Astrocyte of the cerebellum (primary cell): ENCODE measurements at places on chromosomes 1 and 21.
A peak's percentile ranks its signal among the peaks of the same experiment; 100 is the strongest.

- no peak for DNase-seq
Measured at GRCh38 chr1:115499253-115499652, 142.5 kb upstream of the VANGL1 start.

DNA sequence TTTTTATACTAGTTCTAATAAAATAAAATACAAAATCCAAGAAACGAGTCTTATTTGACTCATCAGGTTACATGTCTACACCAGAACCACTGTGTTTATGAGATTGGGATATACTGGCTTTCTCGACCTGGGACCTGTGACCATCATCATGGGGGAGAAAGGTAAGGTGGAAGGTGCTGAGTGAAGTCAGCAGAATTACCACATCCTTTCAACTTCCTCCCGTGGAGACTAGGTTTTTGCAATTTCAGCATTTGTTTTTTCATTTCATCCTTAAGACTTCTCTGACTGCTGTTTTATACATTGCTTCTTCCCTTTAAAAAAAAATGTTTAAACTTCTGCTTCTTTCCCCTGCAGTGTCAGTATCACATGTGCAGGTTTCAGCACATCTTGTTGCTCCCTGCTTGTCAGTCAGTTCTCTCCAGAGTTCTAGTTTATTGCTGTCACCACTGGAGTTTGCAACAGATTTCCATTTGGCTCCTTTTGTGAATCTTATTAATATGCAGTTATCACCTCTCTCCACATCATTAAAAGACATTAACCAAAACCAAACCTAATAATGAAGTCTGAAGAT, 60.4 kb upstream of the HAO2 start:
- DNase-seq: no peak

- DNase-seq: no peak
Measured at GRCh38 chr1:229086091-229086490, 184.8 kb upstream of the RAB4A start.

- DNase-seq: no peak
Measured at GRCh38 chr1:197453376-197454058, 185.5 kb downstream of the CRB1 start.

- DNase-seq: no peak
Measured at GRCh38 chr1:34213956-34214355, 37.2 kb downstream of the C1orf94 start.

- no peak for DNase-seq
Measured at GRCh38 chr1:76865696-76866286, 1.5 kb upstream of the ST6GALNAC5 start.

- DNase-seq: peak; percentile 71
Measured at GRCh38 chr1:71049951-71050598, 2.5 kb upstream of the PTGER3 start.

- DNase-seq: no peak
Measured at GRCh38 chr1:108962681-108963051, 618 bp downstream of the CLCC1 start.

DNA sequence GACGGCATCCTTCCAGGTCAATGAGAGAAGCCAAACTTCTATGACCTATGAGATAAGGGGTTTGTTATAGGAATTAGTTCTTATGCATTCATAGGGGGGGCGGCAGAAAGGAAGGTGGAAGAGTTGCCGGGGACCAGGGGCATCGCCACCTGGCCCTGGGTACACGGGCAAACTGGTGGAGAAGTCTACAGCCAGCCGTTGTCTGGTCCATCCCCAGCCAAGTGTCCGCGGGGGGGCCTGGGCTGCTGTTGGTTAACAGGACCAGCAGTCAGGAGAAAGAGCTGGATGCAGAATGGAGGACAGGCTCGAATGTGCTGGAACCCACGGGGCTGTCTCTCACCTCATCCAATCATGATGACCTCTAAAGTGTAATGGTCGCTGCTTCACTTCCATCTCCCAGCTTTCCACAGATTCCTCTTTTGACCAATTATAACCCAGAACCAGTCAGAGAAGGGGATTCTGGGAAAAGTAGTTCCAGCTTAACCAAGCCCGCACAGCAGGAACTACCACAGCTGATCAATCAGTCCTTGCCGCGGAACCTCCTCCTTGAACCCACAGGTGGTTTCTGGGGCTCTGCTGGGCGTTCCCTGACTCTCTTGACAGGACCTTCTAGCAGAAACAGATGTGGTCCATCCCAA, 17.8 kb downstream of the TMEM51 start:
- DNase-seq: no peak

DNA sequence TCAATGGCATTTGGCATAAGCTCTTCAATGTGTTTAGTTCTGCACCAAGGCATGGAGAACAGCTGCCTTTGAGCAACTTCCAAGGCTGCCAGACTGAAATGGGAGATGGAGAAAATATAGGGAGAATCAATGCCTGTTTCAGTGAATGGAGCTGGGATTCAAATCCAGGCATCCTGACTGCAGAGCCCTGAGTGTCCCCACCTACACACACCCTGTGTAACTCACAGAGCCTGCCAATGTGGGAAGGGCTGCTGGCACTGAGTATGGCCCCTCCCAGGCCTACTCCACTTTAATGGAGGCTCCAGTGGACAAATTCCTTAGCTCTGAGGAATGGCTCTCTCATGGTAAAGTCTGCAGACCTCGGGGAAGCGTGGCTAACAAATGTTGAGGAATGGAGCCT, 145.6 kb upstream of the TNR start:
- no peak for DNase-seq

DNA sequence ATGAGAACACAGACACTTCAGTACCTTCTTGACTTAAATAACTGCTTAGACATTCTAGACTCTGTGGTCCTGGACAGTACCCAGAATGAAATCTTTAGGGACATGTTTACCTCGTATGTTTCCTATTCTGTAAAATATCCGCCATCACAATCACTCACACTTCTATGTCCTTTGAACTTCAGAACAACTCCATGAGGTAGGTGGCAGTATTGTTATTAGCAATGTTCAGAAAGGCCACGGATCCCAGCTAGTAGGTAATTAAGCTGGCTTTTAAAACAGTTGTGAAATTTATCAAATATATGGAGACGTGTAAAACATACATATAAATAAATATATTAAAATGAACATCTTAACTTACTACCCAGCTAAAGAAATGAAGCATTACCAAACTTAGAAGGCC, 83.4 kb downstream of the CACHD1 start:
- no peak for DNase-seq

DNA sequence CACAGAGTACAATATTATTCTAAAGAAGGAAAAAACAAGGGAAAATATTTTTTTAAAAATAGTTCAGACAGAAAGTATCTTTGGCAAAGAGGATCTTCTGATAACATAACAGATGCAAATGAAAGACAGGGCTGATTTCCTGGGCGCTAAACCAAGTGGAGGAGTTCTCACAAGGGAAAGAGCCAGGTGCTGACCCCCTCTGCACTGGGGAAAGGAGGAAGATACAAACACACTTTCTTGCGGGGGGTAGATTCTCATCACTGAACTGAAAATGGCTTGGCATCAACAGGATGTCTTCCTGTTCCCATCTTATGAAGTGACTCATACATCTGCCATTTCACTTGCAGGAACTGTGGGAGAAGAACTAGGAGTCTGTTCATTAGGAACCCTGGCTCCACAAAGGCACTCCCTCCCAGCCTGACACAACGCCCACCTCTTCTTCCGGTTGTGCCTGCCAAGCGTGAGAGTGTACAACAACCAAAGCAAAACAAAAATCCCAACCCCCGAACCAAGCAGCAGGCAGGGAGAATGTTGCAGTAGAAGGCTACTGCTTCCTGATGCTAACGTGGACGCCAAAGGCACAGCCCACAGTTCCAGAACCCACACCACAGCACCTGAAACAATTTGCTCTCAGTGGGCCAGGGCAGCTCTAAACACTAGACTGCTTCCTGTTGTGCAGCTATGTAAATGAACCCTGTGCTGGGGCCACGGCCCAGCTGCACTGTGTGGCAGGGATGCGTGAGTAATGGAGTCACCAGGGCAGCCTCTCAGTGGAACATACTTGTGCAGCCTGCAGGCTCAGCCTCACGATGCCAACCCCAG, 51.0 kb downstream of the GADD45A start:
- peak; percentile 88 for DNase-seq

DNA sequence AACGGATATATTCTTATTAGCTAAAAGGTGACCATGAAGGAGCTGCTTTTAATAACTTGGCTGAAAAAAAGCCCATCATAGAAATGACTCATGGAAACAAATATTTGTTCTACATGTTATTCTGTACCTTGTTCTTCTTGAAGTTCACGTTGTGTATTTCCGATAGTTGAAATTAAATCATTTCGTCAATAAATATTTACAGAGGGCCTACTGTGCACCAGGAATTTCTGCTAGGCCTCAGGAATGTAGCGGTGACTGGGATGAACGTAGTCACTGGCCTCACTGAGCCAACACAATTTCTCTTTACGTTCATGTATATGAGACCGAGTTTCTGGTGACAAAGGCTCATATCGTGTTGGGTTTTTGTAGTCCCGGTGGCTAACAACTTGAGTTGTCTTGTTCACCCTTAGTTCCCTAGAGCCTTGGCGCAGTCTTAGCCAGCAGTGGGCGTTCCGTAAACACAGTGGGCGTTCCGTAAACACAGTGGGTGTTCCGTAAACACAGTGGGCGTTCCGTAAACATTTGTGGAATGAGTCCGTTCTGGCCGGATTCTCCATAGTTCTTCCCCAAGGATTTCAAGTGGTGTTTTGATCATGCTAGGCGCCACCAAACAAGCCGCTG, 53.2 kb upstream of the VAMP3 start:
- DNase-seq: no peak

DNA sequence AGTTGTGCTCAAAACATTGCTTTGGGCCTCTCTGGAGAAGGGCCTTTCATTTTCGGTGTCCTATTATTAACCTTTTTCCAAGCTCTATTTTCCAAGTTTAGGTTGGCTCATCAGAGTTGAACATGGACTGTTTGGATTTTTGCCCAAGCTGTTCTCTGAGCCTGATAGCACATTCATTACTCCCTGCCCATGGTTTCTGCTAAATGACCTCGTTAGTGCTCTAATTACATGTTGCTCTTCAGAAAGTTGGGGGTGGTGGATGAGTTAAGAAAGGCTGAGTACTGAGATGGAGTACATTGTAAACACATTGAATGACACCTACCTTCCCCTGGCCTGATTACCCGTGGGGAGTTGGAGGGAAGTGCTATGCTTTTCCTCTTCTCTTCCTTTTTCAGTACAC, 38.9 kb downstream of the LMO4 start:
- DNase-seq: no peak

- no peak for DNase-seq
Measured at GRCh38 chr21:15976807-15977206, 247.0 kb downstream of the USP25 start.

DNA sequence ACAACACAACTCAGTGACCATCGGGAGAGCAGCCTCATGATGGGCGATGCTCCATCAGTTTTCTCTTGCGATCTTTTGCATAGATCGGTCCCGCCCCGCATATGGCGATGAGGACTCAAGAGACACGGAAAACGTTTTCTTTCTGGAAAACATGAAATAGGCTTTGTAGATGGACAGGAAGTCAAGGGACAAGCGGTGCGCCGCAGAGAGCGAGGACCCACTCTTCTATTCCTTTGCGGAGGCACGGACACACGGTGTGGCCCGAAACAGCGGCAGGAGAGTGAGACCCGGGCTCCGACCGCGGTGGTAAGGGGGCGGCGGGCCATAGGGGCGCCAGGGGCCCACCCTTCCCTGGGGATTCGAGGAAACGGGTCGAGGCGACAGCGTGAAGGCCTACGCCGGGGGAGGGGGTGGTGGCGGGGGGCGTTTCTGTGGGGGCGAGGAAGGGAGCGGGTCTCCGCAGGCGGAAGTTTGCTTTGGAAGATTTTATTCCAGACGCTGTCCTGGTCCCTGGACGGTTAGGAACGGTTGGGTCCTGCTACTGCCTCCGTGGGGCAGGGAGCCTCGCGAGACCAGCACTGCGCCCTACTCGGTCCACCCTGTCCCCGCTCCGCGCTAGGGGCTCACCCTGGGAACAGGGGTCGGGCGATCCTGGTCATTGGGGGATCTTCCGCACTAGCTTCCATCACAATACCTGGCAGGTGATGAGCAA, 796 bp upstream of the TDRKH start:
- DNase-seq: no peak

DNA sequence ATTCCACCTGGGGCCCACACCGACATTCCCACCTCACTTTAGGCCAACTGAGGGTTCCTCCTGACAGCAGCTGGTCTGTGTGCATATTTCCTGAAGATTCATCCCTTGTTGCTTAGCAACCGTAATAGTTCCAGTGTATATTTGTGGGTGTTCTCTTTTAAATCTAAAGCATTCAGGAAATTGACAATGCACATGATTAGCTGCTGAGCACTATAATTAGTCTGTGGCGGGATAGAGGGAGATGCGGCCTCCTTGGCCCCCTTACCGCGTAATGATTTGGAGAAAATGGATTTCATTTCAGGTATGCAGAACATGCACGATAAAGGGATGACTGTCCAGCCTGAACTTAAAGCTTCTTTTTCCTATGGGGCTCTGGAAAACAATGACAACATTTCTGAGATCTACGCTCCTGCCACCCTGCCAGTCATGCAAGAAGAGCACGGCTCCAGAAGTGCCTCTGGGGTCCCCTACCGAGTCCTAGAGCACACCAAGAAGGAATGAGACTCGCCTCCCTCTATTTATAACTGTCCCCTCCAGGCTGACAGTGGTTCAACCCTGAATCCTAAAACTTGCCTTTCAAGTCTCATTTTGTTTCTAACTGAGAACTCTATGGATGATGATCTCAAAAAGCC, 33.8 kb upstream of the RCAN3 start:
- DNase-seq: no peak

DNA sequence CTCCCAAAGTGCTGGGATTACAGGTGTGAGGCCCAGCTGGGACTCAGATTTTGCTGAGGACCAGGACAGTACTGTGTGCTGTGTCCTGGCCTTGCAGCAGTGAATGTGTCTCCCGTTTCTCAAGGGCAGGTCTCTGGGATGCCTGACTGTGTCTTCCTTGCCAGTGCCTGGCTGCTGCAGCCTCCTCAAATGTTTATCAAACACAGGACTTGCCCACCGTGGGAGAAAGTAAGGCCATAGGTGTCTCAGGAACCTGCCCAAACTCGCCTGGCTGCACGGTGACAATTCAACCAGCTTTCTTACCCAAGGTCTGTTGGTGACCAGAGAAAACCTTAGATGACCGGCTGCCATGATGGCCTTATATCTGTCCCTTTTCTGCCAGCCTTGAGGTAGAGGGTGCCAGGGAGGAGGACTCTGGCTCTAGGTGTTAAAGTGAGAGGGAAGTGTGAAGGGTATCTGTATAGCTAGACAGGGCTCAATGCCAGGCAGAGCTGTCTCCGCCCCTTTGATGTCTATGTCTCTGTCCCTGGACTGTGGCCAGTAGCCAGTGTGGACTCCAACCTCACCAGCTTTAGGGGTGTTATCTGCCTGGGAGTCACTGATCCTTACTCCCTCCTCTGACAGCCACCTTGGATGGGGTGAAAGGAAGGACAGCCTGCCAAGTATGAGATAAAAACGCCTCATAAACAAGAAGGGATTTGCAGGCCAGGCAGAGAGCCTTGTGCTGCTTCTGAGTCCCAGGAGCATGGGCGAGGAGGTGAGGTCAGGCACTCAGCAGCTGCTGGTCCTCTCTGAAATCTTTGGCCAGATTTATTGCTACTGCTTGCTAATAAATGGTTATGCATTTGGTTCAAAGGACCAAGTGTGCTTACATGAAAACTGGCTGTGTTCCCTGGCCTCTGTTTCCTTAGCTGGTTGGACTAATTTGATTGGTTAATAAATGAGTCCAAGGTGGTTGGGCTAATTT, 22.3 kb downstream of the IL6R start:
- DNase-seq: no peak
